GOT3 (cell line): ENCODE measurements at places on chromosomes 11 and 22.

DNA sequence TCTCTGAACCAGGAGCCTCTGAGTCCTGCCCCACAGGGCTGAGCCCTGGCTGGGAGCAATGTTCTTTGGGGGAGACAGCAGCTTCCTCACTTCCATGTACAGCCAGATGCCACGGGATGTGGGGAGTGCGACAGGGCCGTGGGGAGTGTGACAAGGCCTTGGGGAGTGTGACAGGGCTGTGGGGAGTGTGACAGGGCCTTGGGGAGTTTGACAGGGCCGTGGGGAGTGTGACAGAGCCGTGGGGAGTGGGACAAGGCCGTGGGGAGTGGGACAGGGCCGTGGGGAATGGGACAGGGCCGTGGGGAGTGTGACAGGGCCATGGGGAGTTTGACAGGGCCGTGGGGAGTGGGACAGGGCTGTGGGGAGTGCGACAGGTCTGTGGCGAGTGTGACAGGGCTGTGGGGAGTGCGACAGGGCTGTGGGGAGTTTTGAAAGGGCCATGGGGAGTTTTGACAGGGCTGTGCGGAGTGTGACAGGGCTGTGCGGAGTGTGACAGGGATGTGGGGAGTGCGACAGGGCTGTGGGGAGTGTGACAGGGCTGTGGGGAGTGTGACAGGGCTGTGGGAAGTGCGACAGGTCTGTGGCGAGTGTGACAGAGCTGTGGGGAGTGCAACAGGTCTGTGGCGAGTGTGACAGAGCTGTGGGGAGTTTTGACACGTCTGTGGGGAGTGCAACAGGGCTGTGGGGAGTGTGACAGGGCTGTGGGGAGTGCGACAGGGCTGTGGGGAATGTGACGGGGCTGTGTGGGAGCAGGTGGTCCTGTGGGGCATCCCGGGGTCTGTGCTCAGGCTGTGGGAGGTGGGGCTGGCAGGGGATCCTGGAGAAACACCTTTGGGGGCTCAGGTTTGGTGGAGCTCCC is 6.6 kb upstream of the KRTAP5-6 start:
- no peak for DNase-seq

GRCh38 chr22:31055635-31056159 is 25.4 kb upstream of the SMTN start:
- peak; percentile 39 for DNase-seq

DNA sequence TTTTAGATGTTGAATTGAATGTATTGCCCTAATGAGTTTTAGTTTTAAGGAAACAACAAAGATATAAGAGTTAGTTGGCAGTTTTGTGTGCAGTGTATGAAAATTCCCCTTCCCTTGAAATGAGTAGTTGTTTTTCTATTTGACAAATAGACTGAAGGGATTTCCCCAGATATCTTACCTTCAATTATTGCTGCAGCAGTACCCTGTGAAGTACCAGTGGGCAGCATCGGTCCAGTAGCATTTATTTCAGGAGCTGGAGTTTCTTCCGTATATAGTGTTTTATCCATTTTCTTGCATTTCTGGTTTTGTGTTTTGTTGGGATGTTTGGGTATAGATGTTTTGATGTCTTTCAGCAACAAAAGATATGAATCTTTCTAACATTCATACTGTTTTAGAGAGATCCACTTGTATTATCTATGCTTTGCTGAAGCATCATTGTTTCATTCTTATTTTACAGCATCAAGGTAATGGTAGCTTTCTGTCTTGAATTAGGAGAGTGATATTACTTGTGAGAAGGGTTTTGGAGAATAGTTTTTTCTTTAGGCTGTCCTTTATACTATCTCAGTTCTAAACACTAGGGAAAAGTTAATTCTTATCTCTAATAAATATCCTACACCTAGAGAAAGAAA is 7.4 kb downstream of the KMT2A start:
- DNase-seq, result no peak

GRCh38 chr11:59777104-59777503 is 21.9 kb downstream of the STX3 start:
- DNase-seq, result no peak

GRCh38 chr11:113723787-113724186 is 17.7 kb upstream of the TMPRSS5 start:
- DNase-seq, result no peak

DNA sequence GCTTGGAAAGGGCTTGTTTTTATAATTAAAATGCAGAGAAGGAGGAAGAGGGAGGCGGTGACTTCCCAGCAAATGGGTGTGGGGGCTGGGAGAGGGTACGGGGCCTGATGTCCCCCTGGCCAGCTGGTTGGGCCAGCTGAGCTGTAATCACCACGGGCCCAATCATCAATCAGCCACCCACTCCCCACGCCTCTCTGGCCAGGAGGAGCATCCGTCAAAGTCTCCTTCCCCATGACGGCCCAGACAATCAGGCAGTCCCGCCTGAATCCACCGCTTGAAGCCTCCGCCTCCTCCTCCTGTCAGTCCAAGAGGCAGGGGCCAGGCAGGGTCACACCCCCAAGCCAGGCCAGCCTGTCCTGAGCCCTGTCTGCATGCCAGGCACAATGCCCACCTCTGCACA is 13.3 kb upstream of the CABP7 start:
- DNase-seq, result no peak

DNA sequence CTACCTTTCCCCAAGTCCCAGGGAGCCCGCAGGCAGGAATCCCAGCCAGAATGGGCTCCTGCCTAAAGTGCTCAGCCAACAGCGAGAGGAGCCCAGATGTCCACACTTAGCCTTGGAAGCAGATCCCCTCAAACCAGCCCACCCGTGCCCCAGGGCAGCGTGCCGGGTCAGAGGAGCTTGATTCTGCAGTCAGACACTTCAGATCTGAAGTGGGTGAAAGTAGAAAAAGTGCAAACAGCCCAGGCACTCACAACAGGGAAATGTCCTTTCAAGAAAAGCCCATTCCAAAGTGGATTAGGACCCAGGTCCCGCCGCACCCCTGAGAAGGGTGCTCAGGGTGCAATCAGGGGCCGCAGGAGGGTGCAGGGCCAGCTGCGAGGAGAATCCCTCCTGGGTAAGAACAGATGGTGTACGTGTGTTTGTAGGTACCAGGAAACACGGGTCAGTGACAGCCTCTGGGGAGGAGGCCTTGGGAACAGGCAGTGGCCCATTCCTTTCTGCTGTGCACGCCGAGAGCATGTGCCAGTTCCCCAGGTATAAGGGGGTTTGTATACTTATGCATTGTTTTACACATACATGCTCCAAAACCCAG is 17.7 kb downstream of the ELFN2 start:
- DNase-seq, result no peak

GRCh38 chr11:9066433-9066925 is 24.9 kb downstream of the SCUBE2 start:
- DNase-seq, result no peak
